NCI-H2171 treated with DMSO at 0.1 percent for 48 hours (cell line): ENCODE measurements at places on chromosomes 7 and 10.

- no peak for DNase-seq
Observed at GRCh38 chr10:6018422-6018821, 41.1 kb upstream of the IL15RA start.

- DNase-seq, result no peak
Observed at GRCh38 chr7:48049850-48050249, 14.5 kb downstream of the C7orf57 start.

GRCh38 chr7:105623378-105623777 lies 42.1 kb upstream of the EFCAB10 start:
- no peak for DNase-seq

DNA sequence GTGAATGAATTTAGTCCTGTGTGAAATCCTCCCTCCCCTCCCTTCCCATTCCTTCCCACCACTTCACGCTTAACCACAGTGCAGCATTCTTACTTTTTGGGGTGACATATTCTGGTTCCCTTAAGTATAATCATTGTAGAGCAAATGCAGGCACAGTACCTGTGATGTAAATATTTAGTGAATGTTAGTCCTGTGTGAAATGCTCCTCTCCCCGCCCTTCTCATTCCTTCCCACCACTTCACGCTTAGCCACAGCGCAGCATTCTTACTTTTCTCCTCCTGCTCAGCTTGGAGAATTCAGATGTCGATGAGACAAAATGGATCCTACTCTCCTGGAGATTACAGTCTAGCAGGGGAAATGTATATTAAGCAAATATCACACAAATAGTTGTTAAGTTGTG lies 258.8 kb downstream of the EXOC4 start:
- DNase-seq, result no peak

GRCh38 chr7:13641714-13642113 lies 347.8 kb downstream of the ETV1 start:
- peak; percentile 35 for DNase-seq

DNA sequence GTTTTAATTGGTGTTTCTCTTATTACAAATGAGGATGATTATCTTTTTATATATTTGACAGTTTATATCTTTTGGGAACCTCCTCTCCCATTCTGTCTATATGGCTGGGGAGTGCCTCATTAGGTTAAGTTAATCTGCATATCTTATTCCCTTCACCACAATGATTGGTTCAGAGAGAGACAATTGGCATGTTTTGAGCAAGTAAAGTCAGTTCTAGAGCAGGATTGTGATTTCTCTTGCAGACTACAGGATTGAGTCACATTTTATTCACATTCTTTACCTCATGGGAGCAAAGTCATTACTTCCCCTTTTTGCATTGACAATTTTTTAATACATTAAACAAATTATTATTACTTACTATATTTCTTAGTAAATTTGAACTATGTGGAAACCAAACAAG lies 345.6 kb downstream of the MDFIC start:
- no peak for DNase-seq

DNA sequence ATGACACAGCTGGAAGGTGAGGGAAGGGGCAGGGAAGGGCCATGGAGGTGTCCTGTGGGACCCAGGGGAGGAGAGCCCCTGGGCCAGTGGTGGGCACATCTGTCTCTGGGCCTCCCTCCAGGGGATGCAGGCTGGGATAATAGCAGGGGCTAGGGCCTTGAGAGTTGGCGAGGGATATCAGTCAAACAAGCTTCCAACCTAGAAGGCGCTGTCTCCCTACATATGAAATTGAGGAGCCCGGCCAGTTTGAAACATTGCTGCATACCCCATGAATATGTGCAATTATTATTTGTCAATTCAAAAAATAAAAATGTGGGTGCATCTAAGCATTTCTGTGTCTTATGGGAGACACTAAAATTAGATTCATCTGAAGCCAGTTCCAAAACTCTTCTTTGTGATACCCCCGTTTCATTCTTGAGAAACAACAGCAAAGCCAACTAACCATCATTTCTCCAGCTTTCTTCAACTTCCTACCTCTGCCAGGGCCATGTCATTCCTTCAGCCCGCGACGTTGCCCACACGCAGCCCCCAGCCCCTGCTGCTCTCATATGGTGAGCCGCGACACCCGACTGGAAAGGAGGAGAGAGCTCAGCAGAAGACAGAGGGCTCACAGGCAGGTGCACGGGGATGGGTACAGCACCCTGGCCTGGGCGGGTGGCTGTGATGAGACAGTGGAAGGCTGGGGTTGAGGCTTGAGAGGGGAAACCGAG lies 418.7 kb downstream of the GLRX3 start:
- no peak for DNase-seq
